ENCODE measurements at places on chromosomes 13 and 19.

- no peak for DNase-seq
These were observed 632 bp downstream of the MARK4 start for GRCh38 chr19:45251452-45252354.

- no peak for DNase-seq
These were observed 97.8 kb downstream of the RNF17 start for GRCh38 chr13:24861617-24862362.

DNA sequence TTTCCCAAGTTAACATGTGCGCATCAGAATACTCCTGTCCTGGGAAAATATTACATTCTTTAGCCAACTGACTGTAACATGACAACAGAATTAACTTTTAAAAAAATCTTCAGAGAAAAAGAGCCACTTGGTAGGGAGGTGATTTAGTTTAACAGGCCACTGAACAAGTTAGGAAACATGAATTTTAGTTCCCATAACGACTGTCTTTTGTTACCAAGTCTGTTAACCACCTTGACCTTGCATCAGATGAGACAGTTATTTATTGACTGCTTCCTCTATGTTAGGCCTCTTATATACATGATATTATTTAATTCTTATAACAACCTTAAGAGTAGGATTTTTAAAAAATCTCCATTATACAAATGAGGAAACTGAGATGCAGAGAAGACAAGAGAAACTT is 268.6 kb downstream of the NDFIP2 start:
- DNase-seq = no peak

DNA sequence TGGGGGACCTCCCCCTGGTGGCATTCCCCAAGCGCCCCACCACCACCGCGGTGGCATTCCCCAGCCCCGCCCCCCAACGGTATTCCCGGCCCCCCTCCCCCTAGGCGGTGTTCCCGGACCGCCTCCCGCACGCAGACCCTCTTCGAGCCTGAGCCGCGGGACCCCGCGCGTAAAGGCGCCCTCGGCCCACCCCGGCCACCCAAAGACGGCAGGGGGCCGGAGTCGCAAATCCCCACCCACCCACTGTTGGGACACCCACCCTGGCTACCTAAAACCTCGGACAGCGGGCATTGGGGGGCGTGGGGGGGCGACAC is 22.4 kb downstream of the OLFM2 start:
- no peak for DNase-seq

- no peak for DNase-seq
These were observed 530.4 kb downstream of the MYO16 start for GRCh38 chr13:109159650-109160309.

DNA sequence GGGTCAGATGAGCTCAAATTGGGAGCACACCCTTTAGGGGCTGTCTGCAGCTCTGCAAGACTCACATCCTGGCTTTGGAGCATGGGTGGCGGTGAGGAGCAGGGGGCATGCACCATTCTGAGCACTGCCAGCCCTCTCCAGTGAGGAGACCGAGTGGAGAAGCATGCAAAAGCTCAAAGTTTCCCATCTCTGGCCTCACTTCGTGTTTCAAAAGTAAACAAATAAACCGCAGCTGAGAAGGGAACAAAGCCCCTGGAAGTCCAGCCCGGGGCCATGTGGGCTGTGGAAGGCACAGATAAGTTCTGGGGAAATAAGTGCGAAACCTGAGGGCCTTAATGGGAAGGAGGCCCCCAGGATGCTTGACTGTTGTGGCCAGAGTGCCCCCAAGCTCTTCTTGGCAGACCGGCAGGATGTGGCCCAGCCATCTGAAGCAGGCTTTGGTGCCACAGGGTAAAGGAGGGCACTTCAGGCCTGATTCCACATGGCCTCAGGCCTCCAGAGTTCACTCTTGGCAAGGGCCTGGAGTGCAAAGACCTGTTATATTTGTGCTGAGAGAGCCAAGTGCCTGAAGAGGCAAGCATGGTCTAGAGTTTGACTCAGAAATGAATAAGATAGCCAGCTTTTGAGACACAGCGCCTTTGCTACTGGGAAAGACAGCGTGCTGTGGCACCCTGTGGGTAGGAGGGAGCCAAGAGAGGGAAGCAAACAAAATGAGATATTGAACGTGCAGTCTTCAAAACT is 1.2 kb downstream of the MEDAG start:
- peak; percentile 54 for DNase-seq

DNA sequence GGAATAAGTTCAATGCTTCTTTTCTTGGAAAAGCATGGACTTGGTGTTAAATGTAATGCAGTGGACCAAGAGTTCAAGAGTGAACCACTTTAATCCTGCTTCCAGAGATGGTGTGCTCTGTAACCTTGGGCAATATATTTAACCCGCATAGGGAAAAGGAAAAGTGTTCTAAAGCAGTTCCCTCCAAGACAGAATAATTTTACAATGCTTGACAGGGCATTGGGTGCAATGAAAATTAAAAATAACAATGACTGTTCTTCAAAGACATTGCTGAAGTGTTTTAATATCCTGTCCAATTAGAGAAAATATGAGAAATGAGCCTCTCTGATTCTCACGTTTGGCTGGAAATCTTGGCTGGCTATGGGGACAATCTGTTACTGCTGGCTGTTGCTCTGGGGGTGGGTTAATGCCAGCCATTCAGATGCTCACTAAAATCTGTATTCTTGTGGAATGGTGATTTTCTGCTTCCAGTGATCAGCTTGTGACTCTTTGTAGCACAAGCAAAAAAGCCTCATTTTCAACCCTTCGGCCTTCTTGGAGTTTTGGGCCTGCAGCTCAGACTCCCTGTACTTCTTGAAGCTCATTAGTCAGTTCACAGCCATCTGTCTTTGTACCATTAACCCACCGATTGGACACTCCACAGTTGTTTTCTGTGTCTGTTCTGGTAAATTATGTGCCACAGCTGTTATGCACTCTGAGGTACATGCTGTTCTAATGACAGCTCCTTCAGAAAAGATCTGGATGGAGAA is 310.6 kb downstream of the LMO7 start:
- DNase-seq = no peak

- no peak for DNase-seq
These were observed 92.6 kb upstream of the RFC3 start for GRCh38 chr13:33725340-33725739.

DNA sequence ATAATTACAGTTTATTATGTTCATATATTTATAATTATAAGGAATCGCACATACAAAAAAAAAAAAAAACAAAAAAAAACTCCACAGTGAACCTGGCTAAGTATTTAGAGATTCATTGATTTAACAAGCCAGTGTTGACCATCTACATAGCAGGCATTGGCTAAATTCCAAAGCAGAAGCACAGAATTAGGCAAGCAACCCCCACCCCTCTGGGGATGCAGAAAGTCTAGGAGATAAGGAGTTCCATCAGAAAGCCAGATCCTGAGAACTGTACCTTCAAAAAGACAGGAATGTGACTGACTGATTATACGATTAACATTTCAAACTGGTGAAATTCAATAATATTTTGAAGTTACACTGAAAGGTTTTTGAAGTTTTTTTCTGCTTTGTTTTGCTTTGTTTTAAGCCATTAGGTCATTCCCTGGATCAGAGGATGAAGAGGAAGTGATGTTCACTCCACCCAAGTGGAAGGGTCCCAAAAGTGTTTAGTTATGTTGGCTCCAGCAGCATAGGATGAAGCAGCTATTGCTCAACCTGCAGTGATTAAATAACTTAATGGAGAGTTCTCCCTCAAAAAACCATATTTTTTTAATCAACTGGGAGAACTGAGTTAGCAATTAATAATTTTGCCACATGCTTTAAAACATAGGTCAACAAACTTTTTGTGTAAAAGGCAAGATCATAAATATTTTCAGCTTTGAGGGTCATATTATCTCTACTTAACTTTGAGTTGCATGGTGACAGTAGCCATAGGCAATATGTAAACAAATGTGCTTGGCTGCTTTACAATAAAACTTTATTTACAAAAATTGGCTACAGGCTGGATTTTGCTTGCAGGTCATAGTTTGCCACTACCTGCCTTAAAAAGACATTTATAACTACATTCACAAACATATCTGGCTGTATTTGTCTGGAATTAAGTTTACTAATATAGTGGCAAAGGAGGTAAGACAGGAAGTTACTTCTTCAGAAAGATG is 49.6 kb downstream of the DOCK9 start:
- no peak for DNase-seq

DNA sequence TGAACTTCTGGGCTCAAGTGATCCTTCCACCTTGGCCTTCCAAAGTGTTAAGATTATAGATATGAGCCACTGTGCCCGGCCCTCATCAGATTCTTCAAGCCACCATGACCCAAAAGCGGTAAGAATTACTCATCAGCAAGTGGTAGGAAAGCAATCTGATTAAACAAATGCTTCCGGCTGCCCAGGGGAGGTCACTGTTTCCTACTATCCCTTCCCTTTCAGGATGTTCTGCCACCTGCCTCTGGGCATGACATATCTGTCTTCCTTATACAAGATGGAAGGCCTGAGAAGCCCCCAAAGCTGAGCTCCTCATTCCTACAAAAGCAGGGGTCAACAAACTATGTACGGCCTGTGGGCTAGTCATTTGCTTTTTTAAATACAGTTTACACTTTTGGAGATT is 7.0 kb downstream of the ABHD8 start:
- no peak for DNase-seq

DNA sequence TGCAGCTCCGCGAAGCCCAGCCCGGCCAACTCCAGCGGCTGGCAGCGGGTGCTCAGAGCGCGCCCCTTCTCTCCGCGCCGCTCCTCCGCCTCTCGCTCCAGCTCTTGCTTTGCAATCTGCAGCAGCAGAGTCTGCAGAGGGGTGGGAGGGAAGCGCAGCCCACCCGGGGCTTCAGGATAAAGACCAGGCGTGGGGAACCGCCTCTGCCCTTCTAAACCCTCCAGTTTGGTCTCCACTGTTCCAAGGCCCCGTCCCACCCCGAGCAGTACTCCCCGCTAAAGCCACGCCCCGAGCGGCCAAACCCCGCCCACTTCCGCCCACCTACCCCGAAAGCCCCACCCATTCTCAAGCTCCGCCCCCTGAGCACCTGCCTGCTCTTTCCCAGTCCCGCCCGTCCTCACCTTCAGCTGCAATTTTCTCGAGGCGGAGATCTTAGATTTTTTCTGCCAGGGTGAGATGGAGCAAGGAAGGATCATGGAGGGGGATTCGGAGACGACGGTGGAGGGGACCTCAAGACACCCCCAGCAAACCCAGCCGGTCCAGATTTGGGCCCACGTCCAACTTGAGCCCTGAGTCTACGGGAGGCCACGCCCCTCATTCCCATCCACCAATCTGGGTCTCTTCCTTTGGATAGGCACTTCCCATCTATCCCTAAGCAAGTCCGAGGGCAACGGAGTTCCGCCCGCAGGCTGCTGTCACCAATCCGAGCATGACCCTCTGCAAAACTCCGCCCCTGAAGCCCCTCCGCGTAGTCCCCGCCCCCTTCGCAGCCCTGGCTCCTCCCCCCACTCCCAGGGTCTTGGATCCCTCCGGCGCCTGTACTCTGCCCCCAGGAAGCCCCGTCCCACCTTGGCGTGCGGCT is 1.1 kb downstream of the TNNI3 start:
- no peak for DNase-seq

DNA sequence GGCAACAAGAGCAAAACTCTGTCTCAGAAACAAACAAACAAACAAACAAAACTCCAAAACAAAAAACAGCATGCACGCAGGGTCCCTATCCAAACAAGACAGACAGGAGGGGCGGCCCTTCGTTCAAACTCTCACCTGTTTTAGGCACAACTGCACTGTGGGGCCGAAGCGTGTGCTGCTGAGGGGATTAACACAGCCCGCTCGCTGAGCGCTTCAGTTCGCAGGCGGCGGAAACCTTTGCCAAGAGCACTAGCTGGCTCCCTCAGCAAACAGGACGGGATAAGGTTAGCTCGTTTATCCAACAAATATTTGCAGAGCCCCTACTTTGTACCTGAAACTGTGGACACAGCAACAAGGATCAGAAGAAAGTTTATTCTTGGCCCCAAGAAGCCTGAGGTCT is 1.6 kb upstream of the ADPRHL1 start:
- DNase-seq = no peak

GRCh38 chr19:17086120-17086519 is 10.5 kb downstream of the MYO9B start:
- DNase-seq = no peak

GRCh38 chr13:54901316-54901715 is 1872.7 kb downstream of the OLFM4 start:
- no peak for DNase-seq

- no peak for DNase-seq
These were observed 51.8 kb downstream of the TSSK6 start for GRCh38 chr19:19463348-19464117.

DNA sequence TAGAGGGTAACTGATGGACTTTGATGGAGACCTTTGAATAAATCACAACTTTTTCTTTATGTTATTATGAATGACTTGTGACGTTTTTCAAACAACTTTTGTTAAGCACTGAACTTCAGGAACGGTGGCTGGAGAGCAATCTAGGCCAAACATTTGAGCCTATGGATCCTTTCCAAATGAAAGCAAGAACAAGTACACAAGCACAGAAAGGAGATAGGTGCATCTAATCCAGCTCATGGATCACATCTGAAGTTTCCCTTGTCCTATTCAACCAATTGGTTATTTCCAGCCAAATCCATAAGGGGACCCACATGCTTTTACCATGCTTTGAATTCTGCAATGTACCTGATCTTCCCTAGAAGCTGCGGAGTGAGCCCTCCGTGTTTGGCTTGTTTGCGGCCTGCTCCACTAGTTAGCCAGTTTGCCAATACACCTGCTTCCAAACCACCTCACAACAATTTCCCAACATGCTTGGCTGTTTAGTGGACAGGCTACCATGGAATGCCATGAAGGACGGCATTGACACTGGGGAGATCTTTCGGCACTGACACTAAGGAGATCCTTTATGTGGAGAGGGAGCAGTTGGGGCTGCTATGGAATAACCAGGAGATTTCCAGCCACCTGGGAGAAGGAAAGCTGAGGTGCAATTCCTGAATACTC is 315.9 kb downstream of the DNAJC15 start:
- no peak for DNase-seq
